Activated CD8-positive, alpha-beta memory T cell treated with anti-CD3 and anti-CD28 coated beads, Interleukin-2, amount 10 ng/mL, durations not matched to agents 7 days and 5 days (primary cell): ENCODE measurements at places on chromosomes 3 and 15. TPM values are rescaled to one million over a fixed set of nuclear protein-coding genes. Genes with fewer than 3 reads are reported as not detected.

DNA sequence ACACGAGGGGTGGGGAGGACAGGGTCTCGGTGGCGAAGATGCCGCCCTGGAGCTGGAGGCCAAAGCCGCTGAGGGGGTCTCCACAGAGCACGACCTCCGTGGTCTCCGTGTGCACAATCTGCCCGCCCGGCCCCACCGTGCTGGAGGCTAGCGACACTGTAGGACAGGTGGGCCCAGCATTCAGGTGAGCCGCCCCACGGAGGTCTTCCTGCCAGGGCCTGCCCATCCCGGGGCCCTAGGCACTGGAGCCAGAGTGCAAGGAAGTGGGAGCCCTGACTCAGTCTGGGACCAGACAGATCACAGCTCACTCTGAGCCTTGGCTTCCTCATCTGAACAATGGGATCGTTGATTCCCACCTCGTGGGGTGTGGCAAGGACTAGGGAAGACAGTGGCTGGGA is 25.8 kb downstream of the GRIP2 start:
- DNase-seq = no peak
- H3K4me3 ChIP-seq = no peak overlapping the region
- H3K36me3 ChIP-seq = no peaks in the 10 kb centered on the region
- H3K4me1 ChIP-seq = no peaks in the 10 kb centered on the region

DNA sequence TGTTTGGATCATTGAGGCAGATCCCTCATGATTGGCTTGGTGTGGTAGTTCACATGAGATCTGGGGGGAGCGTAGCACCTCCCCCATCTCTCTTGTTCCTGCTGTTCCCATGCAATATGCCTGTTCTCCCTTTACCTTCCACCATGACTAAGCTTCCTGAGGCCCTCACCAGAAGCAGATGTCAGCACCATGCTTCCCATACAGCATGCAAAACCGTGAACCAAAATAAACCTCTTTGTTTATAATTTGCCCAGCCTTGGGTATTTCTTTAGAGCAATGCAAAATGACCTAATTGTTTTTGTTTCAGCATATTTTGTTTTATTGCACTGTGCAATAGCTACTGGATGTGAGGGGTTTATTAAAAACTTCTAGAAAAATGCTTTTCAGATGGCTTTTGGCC is 56.6 kb upstream of the CHST2 start:
- no peak overlapping the region for H3K27ac ChIP-seq
- peaks cover 34% of the 10 kb centered on the region for H3K36me3 ChIP-seq
- H3K4me3 ChIP-seq = no peak overlapping the region
- peaks cover 17% of the 10 kb centered on the region for H3K4me1 ChIP-seq
- H3K27me3 ChIP-seq = no peaks in the 10 kb centered on the region

DNA sequence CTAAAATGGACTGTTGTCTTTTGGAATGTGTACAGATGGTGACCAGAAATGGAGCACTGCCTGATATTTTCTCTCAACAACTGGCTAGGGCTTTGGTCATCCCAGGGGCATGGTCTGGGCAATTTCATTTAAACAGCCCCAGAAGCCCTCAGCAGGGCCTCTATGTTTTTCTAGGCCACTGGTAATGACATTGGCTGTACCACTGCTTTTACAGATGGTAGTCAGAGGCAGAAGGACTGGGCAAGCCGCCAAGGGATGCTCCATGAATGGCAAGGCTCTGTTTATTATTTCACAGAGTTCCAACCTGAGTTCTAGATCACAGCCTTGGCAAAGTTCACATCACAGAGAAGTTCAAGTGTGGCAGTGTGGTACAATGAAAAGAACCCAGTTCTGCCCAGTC is 37.0 kb upstream of the LMCD1 start:
- no peaks in the 10 kb centered on the region for H3K36me3 ChIP-seq
- no peaks in the 10 kb centered on the region for H3K4me1 ChIP-seq
- no peak overlapping the region for H3K27ac ChIP-seq
- no peak overlapping the region for H3K4me3 ChIP-seq
- DNase-seq = no peak
- H3K27me3 ChIP-seq = peaks cover 9% of the 10 kb centered on the region

- no peaks in the 10 kb centered on the region for H3K27me3 ChIP-seq
- peak overlapping the region; percentile 98 for H3K27ac ChIP-seq
- no peak for DNase-seq
- peaks cover 87% of the 10 kb centered on the region for H3K4me1 ChIP-seq
- H3K36me3 ChIP-seq = peaks cover 56% of the 10 kb centered on the region
- peak overlapping the region; percentile 78 for H3K4me3 ChIP-seq
These were observed 21.3 kb downstream of the GPR15 start for GRCh38 chr3:98553021-98553563.

DNA sequence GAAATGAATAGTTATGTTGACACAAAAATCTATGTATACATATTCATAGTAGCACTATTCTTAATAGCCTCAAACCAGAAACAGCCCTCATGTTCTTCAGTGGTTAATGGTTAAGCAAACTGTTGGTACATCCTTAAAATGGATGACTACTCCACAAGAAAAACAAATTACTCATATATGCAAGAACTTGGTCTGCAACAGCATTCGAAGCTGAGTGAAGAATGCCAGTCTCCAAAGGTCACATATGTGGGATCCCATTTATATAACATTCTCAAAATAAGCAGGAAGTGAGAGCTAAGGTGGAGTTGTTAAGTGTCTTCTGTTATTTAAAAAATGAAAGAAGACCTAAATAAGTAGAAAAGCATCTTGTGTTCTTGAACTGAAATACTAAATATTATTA is 365.7 kb downstream of the GABRG3 start:
- H3K27me3 ChIP-seq = no peaks in the 10 kb centered on the region
- no peak overlapping the region for H3K4me3 ChIP-seq
- H3K36me3 ChIP-seq = no peaks in the 10 kb centered on the region
- no peaks in the 10 kb centered on the region for H3K4me1 ChIP-seq
- no peak for DNase-seq
- no peak overlapping the region for H3K27ac ChIP-seq

DNA sequence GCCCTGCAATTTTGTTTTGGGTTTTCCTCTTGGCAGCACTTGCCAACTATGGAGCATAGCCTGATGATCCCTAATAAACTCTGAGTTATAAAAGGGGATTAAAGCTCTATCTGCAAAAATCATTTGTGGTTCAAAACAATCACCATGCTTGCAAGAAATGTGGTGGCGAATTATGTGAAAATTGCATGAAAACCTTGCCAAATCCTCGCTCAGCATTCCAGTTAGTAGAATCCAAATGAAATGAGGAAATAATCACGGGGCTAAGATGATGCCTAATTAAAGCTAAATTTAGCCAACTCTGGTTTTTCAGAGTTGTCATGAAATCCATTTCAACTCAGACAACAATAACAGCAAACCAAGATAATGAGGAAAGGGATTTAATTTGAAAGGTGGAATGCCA is 73.0 kb upstream of the PROK2 start:
- H3K27me3 ChIP-seq = peaks cover 19% of the 10 kb centered on the region
- no peaks in the 10 kb centered on the region for H3K36me3 ChIP-seq
- no peak overlapping the region for H3K4me3 ChIP-seq

DNA sequence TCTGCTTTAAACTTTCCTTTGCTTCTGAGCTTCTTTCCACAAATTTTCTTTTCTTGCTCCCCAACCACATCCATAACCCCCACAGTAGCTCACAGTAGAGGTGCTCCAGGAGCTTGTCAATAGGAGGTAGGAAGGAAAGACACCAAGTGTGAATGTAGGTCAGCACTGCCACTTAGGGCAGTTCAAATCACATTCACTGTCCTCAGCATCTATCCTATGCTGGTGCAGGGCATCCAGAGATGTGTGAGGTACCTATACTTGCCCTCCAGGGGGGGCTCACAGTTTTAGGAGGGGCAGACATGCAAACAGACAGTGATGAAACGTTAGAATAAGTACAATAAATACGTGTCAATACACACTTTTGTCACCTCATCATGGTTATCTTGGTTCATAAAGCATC is 1.5 kb upstream of the SPSB4 start:
- no peak overlapping the region for H3K4me3 ChIP-seq
- DNase-seq = no peak
- peaks cover 12% of the 10 kb centered on the region for H3K4me1 ChIP-seq
- H3K27me3 ChIP-seq = peaks cover 76% of the 10 kb centered on the region
- H3K27ac ChIP-seq = no peak overlapping the region

The LIPH gene
- not detected for total RNA-seq

- H3K36me3 ChIP-seq = no peaks in the 10 kb centered on the region
- DNase-seq = no peak
- no peaks in the 10 kb centered on the region for H3K4me1 ChIP-seq
These were observed 762.5 kb downstream of the AGBL1 start for GRCh38 chr15:86842199-86842598.

The ZFAND6 gene
- total RNA-seq = 42.1 TPM

GRCh38 chr3:143989461-143989860 is 17.8 kb downstream of the DIPK2A start:
- no peaks in the 10 kb centered on the region for H3K27me3 ChIP-seq
- peaks cover 4% of the 10 kb centered on the region for H3K4me1 ChIP-seq
- H3K36me3 ChIP-seq = peaks cover 42% of the 10 kb centered on the region
- no peak overlapping the region for H3K27ac ChIP-seq
- DNase-seq = no peak

GRCh38 chr3:56296361-56296760 is 171.9 kb downstream of the ERC2 start:
- no peak overlapping the region for H3K4me3 ChIP-seq
- H3K4me1 ChIP-seq = peaks cover 13% of the 10 kb centered on the region
- no peak for DNase-seq
- H3K27me3 ChIP-seq = peaks cover 11% of the 10 kb centered on the region
- H3K36me3 ChIP-seq = no peaks in the 10 kb centered on the region
- H3K27ac ChIP-seq = no peak overlapping the region

- H3K36me3 ChIP-seq = peaks cover 15% of the 10 kb centered on the region
- DNase-seq = no peak
- H3K4me1 ChIP-seq = peaks cover 6% of the 10 kb centered on the region
- no peak overlapping the region for H3K27ac ChIP-seq
- no peak overlapping the region for H3K4me3 ChIP-seq
These were observed 71.9 kb downstream of the CSNK1G1 start for GRCh38 chr15:64284042-64284441.

DNA sequence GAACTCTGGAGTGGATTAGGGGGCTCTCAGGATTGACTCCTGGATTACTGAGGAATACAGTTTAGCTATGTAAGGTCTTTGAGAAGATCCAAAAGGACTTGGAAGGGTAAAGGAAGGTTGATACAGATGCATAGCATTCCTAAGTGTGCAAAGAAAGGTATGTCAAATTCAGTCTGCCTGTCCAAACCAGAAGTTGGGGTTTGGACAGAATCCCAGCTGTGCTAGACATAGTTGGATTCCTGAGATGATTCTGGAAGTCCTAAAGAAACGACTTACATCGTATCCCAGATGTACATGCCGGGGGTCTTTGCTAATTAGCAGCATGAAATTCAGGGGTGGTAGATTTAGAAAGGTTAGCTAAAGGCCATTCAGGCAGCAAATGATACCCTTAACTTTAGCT is 97.7 kb upstream of the TSPAN3 start:
- H3K27me3 ChIP-seq = no peaks in the 10 kb centered on the region
- H3K4me3 ChIP-seq = no peak overlapping the region
- H3K4me1 ChIP-seq = peaks cover 9% of the 10 kb centered on the region
- H3K36me3 ChIP-seq = peaks cover 5% of the 10 kb centered on the region

GRCh38 chr3:54056521-54056920 is 65.8 kb upstream of the CACNA2D3 start:
- H3K4me3 ChIP-seq = no peak overlapping the region
- DNase-seq = no peak
- no peaks in the 10 kb centered on the region for H3K36me3 ChIP-seq

The ZKSCAN7 gene
- total RNA-seq = 1.9 TPM

The LRIG1 gene
- total RNA-seq = 31.6 TPM

GRCh38 chr15:68653031-68653635 is 74.3 kb downstream of the CORO2B start:
- H3K27me3 ChIP-seq = peaks cover 2% of the 10 kb centered on the region
- no peak overlapping the region for H3K27ac ChIP-seq
- H3K36me3 ChIP-seq = no peaks in the 10 kb centered on the region
- no peak for DNase-seq
- no peaks in the 10 kb centered on the region for H3K4me1 ChIP-seq
- H3K4me3 ChIP-seq = no peak overlapping the region

DNA sequence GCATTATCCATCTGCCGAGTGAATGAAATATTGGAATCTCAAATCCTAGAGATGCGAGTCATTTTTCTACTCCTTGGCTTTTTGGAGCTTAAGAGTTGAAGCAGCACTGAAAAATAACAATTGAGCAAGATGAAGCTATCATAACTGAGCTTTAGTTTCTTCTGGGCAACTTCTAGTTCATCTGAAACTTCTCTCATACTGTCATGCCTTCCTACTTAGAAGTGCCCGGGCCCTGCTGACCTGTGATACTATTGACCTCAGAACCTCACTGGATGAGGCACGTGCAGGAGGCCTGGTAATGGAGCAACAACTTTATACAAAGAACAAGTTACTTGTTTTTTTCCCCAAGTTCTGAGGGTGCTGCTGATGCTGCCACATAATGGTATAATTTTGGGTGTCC is 48.5 kb upstream of the P3H2 start:
- H3K36me3 ChIP-seq = peaks cover 1% of the 10 kb centered on the region
- H3K27ac ChIP-seq = peak overlapping the region; percentile 60
- H3K27me3 ChIP-seq = peaks cover 12% of the 10 kb centered on the region
- peak overlapping the region; percentile 53 for H3K4me3 ChIP-seq
- H3K4me1 ChIP-seq = peaks cover 10% of the 10 kb centered on the region

DNA sequence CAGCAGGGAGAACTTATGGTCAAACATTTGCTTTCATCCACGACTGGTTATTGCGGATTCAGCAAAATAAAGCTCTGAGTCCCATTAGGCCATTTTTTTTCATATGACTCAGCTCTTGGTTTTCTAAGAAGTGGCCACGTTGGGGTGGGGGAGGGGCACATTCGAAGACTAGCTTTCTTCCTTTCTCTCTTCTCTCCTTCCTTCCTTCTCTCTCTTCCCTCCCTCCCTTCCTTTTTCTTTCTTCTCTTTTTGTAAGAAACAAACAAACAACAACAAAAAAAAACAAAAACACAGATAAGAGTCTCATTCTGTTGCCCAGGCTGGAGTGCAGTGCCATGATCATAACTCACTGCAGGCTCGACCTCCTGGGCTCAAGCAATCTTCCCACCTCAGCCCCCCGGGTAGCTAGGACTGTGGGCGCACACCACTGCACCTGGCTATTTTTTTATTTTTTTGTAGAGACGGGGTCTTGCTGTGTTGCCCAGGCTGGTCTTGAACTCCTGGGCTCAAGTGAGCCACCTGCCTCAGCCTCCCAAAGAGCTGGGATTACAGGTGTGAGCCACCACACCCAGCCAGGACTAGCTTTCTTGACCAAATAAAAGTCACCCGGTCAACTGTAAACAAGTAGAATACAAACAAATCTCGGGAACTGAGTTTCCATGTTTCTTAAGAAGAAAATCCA is 41.6 kb downstream of the ABCC5 start:
- DNase-seq = no peak
- H3K4me1 ChIP-seq = peaks cover 8% of the 10 kb centered on the region
- no peaks in the 10 kb centered on the region for H3K27me3 ChIP-seq
- no peak overlapping the region for H3K4me3 ChIP-seq
